ENCODE measurements at places on chromosomes 7 and 10.

GRCh38 chr10:113003052-113003451, 53.0 kb downstream of the TCF7L2 start:
- no peak for DNase-seq

GRCh38 chr7:21642422-21642821, 99.6 kb downstream of the DNAH11 start:
- DNase-seq = no peak

GRCh38 chr7:66629222-66630062, 761 bp downstream of the KCTD7 start:
- peak; percentile 57 for DNase-seq

GRCh38 chr10:29554660-29555059, 80.1 kb downstream of the SVIL start:
- no peak for DNase-seq

DNA sequence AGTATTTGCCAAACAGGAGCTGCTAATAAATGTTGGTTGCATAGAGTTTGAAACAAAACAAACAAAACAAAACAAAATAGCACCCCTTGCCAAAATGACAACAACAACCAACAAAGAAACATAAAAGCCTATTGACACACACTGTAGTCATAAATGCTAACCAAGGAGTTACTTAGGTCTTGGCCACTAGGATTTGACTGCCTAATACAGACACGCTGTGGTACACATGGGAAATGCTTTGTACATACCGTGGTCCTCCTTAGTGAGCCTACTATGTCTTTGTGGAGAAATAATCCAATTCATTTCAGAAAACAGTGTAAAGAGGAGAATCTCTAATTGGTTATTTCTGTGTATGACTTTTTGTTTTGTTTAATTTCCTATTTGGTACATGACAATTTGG, 53.2 kb upstream of the MTPN start:
- DNase-seq = no peak

- no peak for DNase-seq
Measured at GRCh38 chr10:16867990-16868389, 50.8 kb upstream of the RSU1 start.

GRCh38 chr10:97259119-97259518, 33.3 kb downstream of the ARHGAP19 start:
- DNase-seq = no peak

DNA sequence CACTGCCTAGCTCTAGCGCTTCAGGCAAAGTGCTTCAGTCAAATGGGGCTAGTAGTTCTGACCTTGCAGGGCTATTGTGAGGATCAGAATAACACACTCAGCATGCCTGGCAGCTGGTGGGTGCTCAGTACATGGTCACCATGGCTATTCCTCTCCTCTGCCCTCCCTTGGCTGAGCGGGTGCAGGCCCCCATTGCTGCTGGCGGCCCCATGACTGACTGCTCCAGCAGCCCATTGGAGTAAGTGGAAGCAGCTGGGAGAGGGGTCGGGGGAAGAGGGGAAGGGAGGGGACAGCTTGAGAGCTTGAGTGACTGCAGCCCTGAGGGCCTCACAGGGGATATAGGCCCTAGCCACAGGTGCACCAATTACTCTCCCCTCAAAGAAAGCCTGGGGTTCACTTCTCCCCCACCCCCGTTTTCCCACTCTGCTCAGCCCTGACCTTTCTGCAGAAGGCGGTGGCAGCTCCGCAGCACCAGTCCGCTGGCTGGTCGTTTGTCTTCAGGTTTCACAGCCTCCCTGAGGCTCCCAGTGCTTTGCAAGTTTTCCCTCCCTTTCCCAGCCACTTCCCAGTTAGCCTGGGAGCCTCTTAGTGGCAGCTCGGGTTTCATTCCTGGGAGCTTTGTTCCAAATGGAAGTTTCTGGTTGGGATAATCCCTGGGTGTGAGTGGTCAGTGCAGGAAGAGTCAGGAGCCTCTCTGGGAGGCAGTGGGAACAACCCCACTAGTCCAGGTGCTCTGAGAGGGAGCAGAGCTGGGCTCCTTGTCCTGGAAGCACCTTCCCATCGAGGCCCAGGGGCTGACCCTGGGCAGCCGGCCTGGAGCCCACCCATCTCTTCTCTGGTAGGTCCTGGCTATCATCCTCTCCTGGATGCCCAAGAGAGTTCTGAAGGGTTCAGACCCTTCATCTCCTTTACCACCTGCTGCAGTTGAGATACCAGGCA, 16.3 kb downstream of the FGF8 start:
- DNase-seq = no peak

DNA sequence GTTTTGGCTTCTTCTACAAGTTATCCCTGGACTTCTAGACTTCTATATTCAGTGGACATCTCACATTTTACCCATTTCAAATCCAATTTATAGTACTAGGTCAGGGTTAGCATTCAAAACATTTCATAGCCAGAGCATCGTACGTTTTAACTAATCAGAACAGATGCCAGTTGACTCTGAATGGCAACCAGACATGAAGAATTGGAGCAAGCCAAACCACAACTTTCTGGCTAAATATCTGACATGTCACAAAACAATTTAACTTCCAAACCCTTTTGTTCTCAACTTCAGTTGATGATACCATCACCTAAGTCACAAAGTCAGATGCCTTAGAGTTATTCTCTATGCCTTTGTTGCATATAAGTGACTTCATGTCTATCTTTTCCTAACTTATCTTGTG, 1105.7 kb downstream of the XPNPEP1 start:
- no peak for DNase-seq

- no peak for DNase-seq
Measured at GRCh38 chr7:92634924-92635519, 44.8 kb upstream of the FAM133B start.

DNA sequence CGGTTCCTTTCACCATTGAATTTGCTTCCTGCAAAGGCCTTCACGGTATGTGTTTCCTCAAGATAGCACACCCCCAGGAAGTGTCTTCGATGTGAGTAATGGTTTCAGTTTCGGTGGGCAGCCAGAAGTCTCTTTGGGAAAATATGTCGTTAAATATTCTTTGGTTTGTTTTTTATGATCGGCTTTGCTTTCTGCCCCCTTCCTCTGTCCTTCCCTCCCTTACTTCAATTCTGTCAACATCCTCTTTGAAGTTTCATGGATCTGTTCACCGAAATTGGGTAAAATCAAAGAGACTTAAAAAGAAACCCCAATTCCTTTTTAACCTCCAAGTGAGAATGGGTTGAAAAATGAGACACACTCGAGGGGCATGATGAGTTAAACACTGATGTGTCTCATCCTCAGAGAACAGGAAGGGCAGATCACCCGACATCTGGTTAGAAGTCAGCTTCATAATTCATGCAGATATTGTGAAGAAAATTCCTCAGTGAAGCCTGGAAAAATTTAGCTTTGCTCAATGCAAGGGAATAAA, 170.8 kb upstream of the HABP2 start:
- no peak for DNase-seq

GRCh38 chr10:22980822-22981221, 53.0 kb downstream of the ARMC3 start:
- no peak for DNase-seq

GRCh38 chr10:60575105-60575504, 185.4 kb upstream of the ANK3 start:
- DNase-seq = no peak

GRCh38 chr7:98168904-98169621, 42.2 kb upstream of the BHLHA15 start:
- DNase-seq = no peak

- no peak for DNase-seq
Measured at GRCh38 chr10:133474027-133474426, 20.3 kb downstream of the SCART1 start.

DNA sequence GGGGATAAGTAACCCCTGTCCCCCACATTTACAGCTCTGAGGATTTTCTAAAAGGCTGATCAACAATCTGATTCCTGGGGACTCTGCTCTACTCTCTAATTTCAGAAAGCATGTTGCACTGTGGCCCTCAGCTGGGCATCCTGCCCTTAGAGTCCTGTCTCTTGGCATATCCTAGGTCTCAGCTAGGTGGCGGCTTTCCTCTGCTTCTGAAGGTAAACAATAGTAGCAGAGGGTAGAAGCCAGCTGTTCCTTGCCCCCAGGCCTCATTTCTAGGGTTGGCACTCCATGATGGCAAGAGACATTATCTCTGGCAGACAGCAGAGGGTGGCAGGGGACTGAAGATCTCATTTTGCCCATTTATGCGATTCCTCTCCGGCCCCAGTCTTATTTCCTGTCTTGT, 77.0 kb downstream of the ADCYAP1R1 start:
- DNase-seq = no peak

- no peak for DNase-seq
Measured at GRCh38 chr10:70931168-70931815, 42.9 kb upstream of the PCBD1 start.

- DNase-seq = no peak
Measured at GRCh38 chr10:116175231-116175630, 97.8 kb downstream of the GFRA1 start.

GRCh38 chr7:38872202-38872601, 36.8 kb downstream of the VPS41 start:
- DNase-seq = no peak

GRCh38 chr10:101709359-101710058, 14.5 kb upstream of the FBXW4 start:
- DNase-seq = no peak

- DNase-seq = no peak
Measured at GRCh38 chr7:2431260-2431867, 28.0 kb downstream of the CHST12 start.

DNA sequence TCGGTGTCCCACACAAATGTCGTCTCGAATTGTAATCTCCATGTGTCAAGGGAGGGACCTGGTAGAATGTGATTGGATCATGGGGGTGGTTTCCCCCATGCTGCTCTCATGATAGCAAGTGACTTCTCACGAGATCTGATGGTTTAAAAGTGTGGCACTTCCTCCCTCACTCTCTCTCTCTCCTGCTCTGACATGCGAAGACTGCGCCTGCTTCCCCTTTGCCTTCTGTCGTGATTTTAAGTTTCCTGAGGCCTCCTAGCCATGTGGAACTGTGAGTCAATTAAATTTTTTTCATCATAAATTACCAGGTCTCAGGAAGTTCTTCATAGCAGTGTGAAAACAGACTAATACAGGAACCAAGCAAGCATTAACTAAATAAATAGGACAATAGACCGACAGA, 229.1 kb downstream of the GFRA1 start:
- DNase-seq = no peak

- DNase-seq = no peak
Measured at GRCh38 chr10:124605001-124605370, 139.2 kb downstream of the FAM53B start.

DNA sequence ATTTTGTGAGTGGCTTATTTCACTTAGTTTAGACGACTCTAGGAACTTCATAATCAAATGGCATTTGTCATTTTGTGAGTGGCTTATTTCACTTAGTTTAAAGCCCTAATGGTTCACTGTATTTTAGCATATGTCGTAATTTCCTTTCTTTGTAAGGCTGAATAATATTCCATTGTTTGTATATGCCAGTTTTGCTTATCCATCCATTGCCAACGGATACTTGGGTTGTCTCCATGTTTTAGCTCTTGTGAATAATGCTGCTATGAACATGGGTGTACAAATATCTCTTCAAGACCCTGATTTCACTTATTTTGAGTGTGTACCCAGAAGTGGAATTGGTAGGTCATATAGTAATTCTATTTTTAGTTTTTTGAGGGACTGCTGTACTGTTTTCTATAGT, 31.8 kb downstream of the DOCK1 start:
- no peak for DNase-seq

DNA sequence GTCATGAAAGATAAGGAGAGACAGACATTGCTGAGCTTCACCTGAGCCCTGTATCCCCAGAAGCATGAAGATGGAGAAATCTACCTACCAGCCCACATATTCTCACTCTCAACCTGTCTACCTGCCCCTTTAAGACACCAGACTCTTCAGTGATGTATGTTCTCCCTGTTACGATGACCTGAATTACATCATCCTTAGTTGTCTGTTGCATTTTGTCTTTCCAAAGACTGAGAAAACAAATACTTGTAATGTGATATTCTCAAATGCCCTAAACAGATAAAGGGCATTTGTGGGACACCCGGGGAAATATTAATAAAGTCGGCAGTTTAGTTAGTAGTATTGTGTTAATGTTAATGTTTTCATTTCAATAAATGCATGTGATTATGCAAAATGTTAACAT, 305.8 kb upstream of the IGFBP3 start:
- DNase-seq = no peak

GRCh38 chr7:155230169-155230593, 67.5 kb upstream of the INSIG1 start:
- DNase-seq = no peak

DNA sequence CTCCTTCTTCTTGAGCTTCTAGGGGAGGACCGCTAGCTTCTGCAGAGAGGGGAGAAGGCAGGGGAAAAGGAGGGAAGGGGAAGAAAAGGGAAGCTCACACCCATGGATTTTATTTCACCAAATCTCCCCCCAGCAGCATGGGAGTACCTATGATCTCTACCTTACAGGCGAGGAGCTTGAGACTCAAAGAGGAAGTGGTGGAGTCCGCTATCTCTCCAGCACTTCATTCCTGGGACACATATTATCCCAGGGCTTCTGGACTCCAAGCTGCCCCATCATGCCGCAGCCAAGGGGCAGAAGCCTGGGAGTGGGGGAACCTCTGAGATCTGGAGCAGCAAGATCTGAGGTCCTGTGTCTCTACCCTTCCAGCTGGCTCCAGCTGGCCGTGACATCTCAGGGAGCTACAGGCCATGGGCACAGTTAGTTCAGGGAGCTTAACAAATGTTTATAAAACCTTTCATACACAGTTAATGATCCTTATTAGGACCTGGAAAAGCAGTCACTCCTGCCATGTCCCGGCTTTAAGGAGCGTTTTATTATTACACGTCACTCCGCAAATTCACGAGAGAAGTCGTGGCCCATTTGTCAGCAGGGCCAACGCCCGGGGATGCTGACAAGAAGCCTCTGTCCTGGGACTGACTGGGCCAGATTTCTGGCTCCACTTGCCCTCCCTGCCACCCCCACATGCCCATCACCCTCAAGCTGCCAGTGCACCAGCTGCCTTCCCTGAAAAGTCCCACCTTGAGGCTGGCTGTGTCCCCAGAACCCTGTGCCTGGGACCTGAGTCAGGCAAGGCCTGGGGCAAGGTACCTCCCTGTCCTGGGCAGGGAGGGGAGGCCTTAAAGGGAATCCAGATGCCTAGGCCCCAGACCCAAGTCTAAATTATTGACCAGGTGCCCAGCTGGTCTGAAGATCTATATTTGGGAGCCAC, 132.1 kb upstream of the ZMIZ1 start:
- DNase-seq = no peak

DNA sequence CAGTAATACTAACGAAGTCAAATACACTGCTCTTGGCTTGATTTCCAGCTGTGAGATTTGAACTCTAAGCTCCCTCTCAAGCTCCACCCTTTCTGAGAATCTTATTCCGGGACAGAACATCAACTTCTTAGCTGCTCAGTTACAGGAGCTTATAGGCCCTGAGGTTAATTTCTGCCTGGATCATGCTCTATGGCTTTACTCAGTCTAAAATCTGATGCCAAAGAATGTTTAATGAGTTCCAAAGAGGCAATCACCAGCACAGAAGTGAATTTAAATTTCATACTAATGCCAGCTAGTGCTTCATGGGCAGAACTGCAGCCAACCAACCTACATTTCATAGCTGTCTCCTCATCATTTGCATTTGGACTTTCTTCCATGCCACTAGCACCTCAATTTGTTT, 707.2 kb downstream of the MAGI2 start:
- no peak for DNase-seq

Measured in mucosa of descending colon (tissue), 3 donors.